GM23338 (cell line): ENCODE measurements at places on chromosomes 12 and 14.

DNA sequence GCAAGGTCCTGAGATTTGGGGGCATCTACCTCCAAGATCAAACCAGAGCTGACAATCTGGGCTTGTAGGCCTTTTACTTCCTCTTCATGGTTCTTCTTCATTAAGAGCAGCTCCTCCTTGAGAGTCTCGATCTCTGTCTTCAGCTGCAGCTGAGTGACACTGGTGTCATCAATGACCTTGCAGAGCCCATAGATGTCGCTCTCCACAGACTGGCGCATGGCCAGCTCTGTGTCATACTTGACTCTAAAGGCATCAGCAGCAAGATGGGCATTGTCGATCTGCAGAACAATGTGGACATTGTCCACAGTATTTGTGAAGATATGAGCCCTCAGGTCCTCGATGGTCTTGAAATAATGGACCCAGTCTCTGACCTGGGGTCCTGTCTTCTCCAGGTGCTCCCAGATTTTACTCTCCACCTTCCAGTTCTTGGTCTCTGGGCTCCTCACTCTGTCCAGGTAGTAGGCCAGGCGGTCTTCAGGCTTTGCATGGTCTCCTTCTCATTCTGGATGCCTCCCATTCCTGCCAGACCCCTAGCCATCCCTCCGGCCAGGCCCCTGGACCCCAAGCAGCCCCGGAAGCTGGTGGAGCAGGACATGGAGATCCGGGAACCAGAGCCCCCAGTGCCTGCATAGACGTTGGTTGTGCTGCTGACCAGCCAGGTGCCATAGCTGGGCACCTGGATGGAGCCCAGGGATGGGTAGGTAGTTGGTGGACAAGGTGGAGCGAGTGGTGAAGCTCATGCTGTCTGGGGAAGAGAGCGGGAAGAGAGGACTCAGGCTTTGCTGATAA is 141.0 kb downstream of the MSRB3 start:
- DNase-seq, result no peak

DNA sequence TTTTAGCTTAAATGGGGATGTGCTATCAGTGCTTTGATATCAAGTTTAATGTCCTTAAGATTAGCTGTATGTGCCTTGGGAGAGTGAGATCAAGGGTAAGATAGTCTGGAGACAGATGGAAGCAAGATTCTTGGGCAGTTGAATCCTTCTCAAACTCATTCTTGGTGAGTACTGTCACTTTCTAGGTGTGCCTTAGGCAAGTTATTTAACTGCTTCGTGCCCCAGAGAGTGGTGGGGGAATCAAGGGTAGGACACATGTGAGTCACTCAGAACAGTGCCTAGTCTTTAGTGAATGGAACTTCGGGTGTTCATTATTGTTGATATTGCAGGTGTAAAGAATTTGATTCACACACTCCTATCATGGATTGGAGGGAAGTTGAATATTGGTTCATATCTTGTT is 803.7 kb downstream of the DIO2 start:
- DNase-seq, result no peak

DNA sequence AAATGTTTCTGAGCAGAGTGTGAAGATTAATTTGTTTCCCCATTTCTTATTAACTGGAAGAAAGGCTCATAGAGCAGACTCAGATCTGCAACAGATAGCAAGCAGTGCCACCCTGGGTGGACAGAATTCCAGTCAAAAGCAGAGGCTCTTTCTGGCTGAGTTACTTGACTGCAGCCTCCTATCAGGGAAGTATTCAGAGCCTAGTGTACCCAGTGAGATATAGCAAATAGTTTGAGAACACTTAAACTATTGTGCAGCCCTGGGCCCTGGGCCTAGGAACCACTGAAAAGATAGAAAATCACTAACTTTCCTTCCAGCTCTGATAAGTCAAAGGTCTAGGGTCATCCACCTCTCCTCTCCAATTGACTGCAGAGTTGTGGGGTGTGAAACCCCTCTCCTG is 11.2 kb upstream of the AQP2 start:
- DNase-seq, result no peak

DNA sequence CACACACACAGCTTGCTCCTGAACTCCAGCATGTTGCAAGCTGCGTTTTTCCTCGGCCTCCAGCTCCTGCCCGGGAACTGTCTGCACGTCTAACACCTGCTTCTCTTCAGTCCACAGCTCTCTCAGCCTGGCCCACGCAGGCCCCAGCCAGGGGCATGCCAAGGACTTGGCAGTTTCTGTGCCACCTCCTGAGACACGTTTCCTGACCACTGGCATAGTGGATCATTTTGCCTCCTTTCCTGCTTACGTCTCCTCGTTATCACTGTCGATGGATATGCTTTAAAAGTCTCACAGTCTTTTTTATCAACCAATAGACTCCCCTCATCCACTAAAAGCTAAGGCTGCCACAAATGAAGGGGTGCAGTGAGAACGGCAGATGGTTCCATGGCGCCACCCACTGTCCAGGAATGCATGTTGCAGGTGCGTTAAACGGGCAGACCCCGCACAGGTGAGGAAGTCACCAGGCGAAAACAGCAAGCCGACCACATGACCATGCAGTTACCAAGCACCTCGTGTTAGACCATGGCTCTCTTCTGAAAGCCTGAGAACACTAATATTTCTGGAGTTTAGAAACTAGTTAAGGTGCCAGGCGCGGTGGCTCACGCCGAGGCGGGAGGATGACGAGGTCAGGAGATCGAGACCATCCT is 14.7 kb upstream of the TEAD4 start:
- DNase-seq, result peak; percentile 93

DNA sequence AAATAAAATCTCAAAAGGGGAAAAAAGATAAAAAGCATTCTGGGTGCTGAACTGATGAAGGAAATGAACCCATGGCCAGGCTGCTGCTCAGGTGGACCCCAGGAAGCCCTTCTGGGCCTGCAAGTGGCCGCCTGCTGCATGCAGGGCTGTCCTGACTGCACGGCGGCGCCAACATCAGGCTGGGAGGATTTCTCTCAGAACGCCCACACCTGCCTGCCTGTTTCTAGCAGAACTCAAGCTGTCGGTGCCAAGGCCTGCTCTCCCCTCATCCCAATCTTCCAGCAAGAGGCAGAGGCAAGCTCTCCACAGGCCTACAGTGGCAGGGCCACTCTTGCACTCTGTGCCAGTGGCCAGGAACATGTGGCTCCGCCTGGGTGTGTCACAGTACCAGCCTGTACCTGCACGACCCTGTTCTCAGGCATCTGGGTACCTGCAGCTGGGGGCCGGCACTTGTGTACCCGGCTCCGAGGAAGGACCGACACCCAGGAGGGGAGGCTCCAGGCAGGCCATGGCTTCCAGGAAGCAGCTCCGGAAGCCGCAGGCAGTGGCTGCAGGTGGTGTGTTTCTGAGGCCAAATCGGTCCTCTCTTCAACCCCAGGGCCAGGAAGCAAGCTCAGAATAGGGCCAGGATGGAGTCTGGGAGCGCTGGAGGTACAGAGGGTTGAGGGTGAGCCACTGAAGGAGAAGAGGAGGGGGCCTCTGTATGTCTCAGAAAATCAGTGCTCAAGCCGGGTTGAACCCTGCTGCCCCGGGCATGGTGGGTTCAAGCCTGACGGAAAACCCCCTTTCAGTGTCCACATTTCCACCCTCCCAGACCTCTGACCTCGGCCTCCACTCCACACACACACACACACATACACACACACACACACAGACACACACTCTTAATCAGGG is 2.5 kb upstream of the INF2 start:
- no peak for DNase-seq
